ENCODE measurements at places on chromosomes 16 and 17.
A peak's percentile ranks its signal among the peaks of the same experiment; 100 is the strongest.

DNA sequence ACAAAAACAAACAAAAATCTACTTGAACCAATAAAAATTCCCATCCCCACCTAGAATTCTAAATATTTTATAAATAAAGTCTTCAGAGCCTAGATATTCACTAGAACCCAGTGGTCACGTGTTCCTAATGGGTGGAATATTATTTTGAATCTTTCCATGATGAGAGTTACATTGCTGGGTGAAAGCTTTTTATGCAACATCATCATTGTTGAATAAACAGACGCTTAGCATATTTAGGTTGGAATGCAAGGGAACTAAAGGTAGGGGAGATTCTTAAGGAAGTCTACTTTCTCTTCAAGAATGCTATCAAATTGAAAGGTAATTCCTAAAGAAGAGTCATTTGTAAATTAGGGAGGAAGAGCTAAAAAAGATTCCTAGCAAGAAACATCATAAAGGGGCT lies 723.1 kb downstream of the WWOX start:
- no peak for DNase-seq

DNA sequence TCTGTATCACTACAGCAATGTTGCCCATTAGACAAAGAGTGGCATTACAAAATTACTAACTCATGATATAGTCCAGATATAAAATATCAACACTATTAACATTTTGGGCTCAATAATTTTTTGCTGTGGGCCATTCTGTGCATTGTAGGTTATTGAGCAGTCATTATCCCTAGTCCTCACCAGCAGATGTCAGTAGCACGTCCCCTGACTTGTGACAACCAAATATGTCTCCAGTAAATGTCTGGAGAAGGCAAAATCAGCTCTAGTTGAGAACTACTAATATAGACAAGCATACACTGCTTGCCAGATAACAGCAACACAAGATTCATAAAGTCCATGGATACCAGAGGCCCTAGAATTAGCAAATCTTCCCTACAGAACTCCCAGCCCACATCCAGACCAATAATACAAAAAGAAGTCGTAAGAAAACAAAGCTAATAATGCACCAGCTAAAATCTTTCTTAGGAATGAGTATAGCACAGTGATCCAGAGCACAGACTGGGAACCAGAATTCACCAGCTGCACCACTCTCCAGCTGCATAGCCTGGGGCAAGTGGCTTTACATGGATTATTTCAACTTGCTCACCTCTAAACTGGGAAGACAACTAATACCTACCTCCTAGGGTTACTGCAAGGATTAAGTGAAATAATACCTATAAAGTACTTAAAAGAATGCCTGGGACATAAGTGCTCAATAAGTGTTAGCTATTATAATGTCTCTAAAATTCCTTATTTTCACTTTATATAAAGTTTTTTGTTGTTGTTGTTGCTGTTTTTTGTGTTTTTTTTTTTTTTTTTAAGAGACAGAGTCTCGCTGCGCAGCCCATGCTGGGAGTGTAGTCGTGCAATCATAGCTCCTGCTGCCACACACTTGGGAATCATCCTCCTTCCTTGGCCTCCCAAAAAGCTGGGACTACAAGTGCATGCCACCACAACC lies 23.7 kb downstream of the HELZ start:
- peak; percentile 26 for DNase-seq

- DNase-seq: no peak
These were observed 31.3 kb upstream of the MRPS23 start for GRCh38 chr17:57881143-57881542.

DNA sequence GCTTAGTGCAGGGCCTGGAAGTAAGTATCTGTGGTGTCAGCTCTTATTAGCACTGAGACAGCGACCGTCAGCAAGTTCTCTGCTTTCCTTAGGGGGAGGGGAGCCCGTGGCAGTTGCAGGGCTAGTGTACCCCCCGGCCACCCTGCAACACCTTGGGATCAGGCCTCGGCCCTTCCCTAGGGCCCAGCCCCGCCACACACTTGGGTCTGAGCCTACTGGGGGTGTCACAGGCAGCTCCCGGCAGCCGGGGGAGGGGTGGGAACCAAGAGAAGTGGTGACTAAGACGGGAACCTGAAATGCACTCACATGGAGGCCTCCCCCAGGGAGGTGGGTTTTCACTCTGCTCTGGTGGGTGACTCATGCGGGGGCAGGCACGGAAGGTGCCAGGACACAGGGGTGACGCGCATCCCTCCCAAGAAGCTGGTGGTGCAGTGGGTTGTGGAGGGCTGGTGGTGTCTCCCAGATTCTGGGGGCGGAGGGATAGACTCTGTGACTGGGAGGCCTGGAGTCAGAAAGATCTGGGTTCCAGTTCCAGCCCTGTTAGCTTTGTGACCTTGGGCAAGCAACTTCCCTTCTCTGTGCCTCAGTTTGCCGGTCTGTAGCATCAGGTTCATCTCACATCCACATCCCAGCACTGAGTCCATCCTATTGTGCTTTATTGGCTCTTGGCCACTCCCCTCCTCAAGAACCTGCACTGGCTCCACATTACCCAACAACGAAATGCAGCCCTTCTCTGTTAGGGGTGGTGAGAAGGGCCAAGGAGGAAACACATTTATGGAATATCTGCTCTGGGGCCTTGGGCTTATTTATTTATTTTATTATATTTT lies 44.5 kb downstream of the LAT start:
- no peak for DNase-seq

DNA sequence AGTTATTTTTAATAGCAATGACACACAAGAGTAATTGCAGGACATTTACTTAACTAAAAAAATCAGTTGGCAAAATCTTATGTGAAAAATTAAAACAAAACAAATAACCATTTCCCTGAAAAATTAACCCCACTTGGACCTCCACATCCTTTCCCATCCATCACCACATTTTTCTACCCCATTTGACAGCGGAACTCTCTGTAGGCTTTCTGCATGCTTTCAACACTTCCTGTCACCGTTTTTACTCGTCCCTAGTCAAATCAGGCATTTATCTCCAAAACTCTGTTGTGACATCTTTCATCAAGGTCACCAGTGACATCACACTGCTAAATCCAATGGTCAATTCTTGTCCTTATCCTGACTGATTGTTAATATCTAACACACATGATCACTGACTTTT lies 27.5 kb downstream of the KCNJ16 start:
- DNase-seq: no peak

DNA sequence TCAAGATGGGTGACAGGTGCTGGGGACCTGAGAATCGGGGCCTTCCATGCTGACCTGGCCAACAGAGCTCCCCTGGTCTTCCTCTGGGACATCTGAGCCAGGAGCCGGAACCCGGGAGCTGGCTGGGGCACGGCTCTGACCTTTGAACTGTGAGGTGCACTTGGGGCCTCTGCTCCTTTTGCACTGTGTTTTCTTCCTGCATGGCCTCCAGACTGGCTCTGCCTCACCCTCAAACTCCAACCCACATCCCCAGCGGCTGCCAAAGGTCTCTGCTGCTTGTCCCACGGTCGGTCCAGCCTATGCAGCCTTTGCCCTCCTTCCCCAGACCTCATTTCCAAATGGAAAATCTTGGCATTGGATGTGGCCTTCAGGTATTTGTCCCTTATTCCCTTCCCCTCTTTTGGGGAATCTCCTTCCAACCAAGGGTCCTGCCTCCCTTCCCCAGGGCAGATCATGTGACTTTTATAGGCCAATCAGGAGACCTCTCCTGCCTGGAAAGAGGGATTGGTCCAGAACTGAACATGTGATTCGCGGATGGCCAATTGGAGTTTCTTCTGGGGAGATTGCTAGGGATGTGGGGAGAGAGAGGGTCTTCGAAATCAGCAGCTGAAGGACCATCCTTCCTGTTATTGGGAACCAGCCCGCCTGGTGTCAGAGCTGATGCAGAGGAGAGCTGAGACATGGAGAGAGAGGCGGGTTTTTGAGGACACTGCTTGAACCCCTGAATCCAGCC lies 117.9 kb downstream of the CYLD start:
- DNase-seq: no peak

DNA sequence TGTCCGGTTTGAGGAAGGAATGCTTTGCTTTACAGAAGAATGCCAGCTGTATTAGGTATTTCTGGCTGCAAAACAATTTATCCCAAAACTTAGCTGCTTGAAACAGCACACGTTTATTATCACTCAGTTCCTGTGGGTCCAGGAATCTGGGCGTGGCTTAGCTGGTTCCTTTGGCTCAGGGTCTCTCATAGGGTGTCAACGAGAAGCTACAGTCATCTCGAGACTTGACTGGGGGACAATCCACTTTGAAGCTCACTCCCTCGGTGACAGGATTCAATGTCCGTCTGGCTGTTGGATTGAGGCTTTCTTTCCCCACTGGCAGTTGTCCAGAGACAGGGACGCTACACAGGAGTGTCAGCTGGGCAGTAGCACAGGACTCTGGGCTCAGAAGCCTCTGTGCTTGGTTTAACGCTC lies 9.6 kb upstream of the RHBDF2 start:
- DNase-seq: no peak

DNA sequence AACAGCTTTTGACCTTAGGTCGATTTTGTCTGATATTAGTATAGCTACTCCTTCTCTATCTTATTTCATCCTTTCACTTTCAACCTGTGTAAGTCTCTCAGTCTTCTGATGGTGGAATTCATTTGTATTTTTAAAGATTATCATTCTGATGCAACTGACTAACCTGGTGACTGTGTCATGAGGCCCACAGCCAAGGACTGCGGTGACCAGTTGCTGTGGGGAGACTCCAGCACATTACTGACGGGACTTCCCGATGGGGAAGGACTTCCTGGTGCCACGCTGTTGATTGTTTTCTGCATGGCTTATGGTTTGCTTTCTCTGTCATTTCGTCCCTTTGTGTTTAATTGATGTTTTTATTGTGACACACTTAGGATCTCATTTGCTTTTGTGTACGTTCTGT lies 34.2 kb downstream of the RMI2 start:
- no peak for DNase-seq

GRCh38 chr17:22600644-22601298 lies 908.4 kb downstream of the KCNJ18 start:
- DNase-seq: no peak

GRCh38 chr17:49249292-49249794 lies 18.8 kb upstream of the PHOSPHO1 start:
- no peak for DNase-seq

DNA sequence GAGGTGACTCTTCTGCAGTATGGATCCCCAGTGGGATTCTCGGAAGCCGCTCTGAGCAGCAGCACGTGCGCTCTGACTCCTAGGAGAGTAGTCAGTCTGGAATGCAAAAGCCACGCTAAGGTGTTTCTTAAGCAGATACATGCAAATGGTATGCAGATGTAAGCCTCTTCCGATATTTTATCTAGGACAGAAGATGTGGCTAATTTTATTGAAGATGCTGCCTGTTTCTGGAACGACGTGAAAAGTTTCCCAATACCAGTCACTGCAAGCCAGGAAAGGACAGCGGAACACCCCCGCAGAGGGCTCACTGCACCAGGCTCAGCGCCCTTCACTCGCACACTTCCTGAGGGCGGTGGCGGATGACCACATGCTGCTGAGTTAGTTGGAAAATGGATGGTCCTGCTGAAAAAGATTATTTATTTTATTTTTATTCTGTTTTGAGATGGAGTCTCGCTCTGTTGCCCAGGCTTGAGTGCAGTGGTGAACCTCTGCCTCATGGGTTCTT lies 10.1 kb downstream of the FADS6 start:
- no peak for DNase-seq

GRCh38 chr16:56237451-56237930 lies 46.2 kb downstream of the GNAO1 start:
- DNase-seq: no peak

DNA sequence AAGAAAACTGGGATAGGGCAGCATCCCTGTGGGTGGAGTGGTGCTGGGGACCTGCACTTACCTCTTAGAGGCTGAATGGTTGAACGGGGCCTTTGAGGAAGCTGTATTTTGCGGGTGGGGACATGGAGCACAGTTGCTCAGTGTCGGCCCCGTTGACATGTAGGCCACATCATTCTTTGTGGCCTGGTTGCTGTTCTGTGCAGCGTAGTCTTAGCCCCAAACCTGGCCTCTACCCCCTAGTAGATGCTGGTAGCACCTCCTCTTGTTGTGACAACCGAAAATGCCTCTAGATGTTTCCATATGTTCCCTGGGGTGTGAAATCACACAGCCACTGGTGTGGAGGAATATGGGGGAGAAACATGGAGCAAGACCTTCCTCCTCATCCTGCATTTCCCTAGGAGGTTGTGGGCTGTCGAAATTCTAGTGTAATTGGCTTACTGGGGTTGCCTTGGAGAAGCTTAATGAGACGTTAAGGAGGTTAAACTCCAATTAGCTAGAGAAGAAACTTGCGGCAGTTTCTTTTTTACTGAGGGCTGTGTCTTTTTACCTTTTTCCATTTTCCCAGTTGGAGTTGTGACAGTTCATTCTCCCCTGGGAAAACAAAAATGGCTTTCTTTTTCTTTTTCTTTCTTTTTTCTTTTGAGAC lies 9.4 kb downstream of the ABCC1 start:
- no peak for DNase-seq

GRCh38 chr16:55498101-55498500 lies 10.8 kb upstream of the LPCAT2 start:
- DNase-seq: no peak

DNA sequence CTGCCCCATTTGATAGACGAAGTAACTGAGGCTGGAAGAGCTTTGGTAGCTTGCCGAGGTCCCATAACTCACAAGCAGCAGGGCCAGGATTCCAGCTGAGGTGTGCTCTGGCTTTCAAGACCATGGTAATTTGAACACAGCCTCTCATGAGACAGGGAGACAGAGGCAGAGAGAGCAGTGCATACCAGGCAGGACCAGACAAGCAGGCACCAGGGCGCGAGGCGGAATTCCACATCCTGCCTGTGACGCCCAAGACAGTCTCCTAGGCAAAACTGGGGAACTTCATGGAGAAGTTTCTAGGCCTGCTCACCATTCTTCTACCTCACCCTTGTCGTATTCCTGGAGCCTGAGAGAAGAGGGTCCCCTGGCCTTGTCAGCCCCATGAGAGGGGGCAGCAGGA lies 19.2 kb downstream of the SDK2 start:
- DNase-seq: no peak

GRCh38 chr16:79776243-79776847 lies 175.8 kb upstream of the MAF start:
- DNase-seq: no peak

- no peak for DNase-seq
These were observed 51.6 kb downstream of the TEX14 start for GRCh38 chr17:58640202-58640601.

- no peak for DNase-seq
These were observed 90.0 kb upstream of the TBX2 start for GRCh38 chr17:61309362-61310256.

GRCh38 chr16:81241706-81242105 lies 3.2 kb downstream of the BCO1 start:
- no peak for DNase-seq

DNA sequence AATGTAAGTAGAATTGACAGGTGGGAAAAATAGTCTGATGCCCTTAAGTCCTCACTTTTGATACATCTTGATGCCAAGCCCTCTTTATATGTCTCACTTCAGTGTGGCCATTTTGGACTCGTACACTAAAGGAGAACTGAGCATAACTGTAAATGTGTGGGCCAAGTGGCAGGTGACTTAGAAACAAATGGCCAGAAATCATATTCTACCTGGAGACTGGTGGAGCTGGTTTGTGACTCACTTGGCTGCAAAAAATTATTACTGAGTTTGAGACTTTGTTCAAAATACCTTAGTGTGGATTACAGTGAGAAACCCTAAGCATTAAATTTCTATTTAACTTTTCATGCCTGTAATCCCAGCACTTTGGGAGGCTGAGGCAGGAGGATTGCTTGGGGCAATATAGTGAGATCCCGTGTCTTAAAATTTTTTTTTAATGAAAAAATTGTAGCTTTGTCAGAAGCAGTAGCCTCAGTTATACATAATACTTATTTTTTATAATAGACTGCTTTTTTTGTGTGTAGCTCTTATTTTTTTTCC lies 5.0 kb downstream of the HAPSTR1 start:
- no peak for DNase-seq
